Activated CD4-positive, alpha-beta T cell treated with anti-CD3 and anti-CD28 coated beads for 48 hours (primary cell): ENCODE measurements at places on chromosomes 7 and 10.
A peak's percentile ranks its signal among the peaks of the same experiment; 100 is the strongest.

DNA sequence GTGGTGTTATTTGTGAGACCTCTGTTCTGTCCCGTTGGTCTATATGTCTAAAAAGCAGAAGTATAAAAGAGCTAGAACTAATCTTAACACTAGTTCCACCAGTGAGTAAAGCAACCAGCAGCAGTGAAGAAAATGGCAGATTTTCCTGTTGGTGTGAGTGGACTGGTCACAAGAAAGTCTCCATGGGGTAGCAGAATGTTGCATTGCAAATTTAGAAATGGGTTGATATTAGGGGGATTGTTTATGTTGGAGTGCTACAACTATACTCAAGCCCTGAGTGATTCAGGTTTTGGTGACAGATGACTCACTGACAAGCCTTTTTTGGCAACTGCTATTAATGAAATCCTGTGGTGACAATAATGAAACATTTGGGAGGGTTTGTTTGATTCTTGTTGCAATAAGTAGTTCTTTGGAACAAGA lies 5.6 kb downstream of the AVL9 start:
- no peak for DNase-seq

DNA sequence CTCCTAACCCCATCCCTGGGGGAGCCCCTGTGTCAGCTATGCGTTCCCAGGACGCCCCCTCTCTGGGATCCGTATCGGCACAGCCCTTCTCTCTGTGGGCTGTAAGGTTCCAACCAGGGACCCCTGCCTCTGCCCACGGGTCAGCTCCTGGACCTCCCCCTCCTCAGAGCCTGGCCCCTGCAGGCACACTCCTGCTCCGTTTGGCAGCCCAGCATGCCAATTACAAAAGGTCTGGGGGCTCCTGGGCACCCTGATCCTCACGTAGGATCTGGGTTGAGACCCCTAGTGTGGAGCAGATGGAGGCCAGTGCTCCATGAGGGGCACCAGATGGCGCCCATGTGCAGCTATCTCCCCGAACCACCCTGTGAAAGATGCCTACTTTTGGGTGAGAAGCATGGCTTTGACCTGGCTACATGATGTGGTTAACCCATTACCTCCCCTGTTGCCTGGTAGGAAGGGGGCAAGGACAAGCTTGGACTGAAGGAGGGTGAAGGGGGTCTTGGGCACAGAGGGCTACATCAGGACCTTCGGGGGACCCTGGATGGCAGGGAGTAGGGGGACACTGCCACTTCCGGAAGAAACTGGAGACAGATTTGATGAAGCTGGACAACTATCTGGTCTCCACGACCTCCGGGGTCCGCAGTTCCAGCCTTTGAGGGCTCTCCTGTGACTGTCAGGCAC lies 9.0 kb downstream of the TACR2 start:
- peak; percentile 32 for DNase-seq

DNA sequence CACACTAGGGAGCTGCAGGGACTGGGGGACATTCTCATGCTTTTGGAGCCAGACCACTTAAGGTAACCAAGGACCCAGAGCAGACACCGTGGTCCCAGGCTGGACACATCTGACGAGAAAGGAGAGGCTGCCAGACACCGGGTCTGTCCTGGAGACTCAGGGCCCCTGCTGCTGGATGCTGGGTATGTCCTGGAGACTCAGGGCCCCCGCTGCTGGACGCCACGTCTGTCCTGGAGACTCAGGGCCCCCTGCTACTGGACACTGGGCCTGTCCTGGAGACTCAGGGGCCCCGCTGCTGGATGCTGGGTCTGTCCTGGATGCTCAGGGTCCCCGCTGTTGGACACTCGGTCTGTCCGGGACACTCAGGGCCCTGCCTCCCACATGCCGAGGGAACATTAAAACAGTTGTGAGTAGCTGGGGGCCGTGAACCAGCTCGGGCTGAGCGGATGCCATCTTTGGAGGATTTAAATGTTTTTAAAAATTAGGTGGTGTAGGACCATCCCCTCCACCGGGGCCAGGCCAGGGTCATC lies 249.7 kb downstream of the DNAJB6 start:
- DNase-seq, result no peak

DNA sequence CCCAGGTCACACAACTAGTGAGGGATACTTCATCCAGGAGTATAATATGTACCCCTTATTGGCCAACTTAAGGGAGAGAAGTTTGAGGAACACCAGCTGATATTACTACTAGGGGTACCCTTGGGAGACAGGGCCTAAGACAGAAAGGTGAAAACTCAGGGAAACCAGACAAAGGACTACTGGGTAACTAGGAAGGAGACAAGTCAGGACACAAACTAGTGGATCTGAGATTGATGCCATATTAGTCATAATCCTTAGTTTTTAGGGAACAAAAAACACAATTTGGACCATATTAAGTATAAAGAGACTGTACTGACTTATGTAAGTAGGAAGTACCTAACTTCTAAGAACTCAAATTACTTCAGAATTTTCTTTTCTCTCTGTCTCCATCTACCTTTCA lies 79.3 kb upstream of the CCDC6 start:
- DNase-seq, result no peak
